ENCODE measurements at places on chromosomes 2 and 18.
A peak's percentile ranks its signal among the peaks of the same experiment; 100 is the strongest.

- peak; percentile 81 for DNase-seq
These were observed 3.1 kb downstream of the ARHGAP25 start for GRCh38 chr2:68737711-68738110.

- no peak for DNase-seq
These were observed 22.1 kb upstream of the CCDC150 start for GRCh38 chr2:196617430-196617829.

- DNase-seq, result no peak
These were observed 386.0 kb upstream of the ATP5MC3 start for GRCh38 chr2:175567435-175568061.

DNA sequence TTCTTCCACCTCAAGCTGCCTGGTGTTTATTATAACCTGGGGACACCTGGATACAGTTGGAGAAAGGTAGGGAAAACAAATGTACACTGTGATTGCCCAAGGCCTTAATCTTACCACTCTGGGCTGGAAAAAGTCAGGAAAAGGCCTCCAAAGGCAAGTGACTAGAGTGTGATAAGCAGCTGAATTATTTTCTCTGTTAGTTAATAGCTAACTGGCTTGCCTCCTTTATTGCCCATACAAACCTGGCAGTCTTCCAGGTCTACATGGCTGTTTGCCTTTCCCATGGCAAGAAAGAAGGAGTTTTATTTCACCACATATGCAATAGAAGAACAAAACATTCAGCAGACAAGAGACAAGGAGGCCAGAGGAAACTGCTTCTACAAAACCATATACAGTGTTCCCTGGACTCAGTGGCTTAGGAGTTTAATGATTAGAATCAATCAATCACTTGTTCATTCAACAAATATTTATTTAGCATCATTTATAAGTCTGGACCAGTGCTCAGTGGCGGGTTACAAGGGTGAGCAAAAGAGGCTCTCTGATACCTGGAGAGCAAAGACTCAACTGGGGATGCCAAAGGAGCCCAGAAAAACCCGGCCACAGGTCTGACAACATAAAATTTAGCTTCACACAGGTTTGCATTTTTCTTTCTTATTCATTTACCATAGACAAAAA, 27.5 kb upstream of the SUCLG1 start:
- no peak for DNase-seq

GRCh38 chr2:199738727-199739412, 112.1 kb downstream of the FTCDNL1 start:
- DNase-seq, result no peak

GRCh38 chr2:95377216-95378123, 25.0 kb upstream of the FAHD2A start:
- DNase-seq, result no peak

DNA sequence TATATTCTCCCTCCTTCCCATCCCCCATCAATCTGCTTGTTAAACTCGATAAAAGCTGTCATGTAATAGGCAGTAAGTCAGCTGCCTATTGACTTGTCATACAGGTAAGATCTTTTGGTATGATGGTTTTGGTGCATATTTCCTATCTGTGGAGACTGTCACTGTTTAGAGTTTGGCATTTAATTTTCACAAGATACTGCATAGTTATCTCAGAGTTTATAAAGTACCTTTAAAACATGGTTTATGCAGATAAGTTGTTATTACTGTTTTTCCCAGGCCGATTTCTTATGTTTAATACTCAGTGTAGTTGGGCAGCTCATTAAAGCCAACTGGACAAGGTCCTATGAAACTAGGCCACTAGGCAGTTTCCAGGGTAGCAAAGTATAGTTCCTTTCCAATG, 222.1 kb downstream of the GALNT13 start:
- DNase-seq, result no peak

DNA sequence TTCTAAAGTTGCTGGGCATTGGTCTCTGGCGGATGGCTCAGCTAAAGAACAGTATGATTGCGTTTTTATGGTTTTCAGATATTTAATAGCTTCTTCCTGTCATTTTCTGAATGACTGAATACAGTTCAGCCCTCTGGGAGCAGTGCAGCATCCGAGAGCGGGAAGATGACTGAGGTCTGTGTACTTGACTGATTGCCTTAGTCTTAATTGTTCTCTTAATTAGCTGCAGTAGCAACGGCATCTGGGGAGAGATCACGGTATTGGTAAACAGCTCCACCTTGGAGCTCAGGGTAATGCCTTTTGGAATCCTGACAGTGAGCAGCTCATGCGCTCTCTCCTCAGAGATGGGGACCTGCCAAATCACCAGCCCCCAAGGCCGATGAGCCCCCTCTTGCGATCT, 481.4 kb upstream of the SPRED2 start:
- no peak for DNase-seq

GRCh38 chr2:211845338-211846035, 693.1 kb downstream of the ERBB4 start:
- no peak for DNase-seq

- DNase-seq, result no peak
These were observed 26.8 kb downstream of the STAMBP start for GRCh38 chr2:73855526-73855925.

DNA sequence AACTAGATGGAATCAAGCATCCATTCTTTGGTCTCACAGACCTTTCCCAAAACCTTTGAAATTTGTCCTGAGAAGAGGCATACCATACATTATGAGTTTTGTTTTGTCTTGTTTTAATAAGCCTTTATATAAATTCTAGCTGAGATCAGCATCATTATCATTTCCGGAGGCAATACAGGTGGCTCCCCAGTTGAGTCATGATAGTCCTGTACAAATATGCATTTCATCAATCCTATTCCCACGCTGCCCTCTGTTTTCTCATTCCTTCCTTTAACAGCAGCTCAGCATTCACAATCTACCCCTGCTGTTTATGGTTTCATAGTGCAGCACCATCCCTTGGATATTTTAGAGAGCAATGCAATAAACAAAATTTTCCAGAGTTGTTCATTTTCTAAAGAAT, 216.7 kb downstream of the TXNL1 start:
- DNase-seq, result no peak

- no peak for DNase-seq
These were observed 475.3 kb downstream of the RIT2 start for GRCh38 chr18:42640160-42640559.

DNA sequence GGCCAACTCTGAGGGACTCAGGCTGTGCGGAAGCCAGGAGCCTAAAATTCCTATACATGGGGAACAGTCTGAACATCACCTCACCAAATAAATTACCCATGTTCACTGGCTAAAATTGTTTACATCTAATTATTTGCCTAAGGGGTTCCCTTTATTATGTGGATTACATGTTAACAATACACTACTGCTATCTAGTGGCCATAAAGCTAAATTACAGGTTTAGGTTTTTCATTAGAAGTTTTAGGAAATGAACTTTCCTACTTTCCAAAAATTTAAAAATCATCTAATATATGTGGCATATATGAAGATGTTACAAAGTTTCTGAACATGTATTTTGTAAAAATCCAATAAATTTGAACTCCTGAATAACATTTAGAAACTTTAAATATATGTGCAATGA, 40.3 kb downstream of the PLA2R1 start:
- DNase-seq, result peak; percentile 6

DNA sequence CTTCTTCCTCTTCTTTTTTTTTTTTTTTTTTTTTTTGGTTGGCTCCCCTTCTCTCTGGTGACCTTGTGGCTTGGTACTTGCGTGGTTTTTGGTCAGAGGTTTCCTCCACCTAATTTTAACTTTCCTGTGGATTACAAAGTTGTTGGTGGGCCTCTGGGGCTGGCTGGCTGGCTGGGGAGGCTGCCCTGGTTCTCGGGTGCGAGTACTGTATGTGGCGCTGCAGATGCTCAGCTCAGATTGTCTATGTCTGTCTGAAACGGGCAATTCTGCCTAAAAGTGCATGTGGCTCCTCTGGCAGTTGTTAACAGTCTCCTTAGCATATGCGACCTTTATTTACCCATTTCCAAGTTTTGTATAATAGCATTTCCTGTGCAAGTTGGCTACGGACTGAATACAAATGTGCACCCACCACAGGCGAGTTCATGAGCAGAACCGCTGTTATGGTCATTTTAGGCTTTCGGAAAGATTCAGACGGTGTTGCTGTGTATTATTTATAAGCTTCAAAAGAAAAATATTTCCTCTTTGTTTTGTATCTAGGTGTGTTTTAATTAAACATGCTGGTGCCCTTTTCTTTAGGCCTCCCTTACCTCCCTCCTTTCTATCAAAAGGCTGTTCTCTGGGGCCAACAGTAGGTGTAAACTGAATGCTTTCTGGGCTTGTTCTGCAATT, 4.4 kb downstream of the TBR1 start:
- DNase-seq, result no peak

- DNase-seq, result no peak
These were observed 7.1 kb upstream of the PKDCC start for GRCh38 chr2:42040643-42041278.

DNA sequence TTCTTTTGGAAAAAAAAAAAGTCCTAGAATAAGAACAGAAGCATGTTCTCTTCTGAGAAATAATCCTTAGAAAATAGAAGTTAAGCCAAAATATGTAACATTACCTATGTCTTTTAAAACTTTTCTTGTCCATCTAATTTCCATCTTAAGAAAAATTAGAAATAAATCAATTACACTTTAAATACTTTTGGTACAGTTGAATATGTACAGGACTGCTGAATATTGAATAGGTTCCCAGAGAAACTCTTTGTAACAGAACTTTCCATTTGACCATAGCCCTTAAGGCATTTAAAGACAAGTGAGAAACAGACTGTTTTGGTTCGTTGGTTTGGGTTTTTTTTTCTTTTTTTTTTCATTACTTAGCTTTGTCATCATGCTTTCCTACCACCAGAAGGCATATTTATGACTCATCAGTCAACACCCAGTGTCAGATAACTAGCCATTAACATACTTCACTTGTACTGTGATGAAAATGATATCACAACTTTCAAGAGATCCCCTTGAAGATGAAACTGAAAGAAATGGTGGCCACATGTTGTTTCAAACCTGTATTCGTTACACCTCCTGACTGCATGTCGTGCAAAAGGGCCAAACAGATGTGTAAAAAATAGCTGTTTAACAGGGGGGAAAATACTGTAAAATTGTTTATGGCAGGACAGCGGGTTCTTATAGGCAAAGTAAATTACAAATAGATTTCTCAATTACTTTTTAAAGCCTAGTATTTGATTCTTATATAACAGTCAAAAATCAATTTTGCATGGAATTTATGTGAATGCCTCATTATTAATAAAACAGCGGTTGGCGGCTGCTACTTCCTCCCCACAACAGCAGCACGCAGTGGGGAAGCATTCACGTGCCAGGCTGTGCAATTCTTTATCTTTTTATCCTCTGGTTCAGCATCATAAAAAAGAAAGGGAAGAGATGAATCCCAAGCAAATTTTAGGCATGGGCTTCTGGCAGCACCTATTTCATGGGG, 280.7 kb upstream of the HNRNPA3 start:
- DNase-seq, result peak; percentile 90

DNA sequence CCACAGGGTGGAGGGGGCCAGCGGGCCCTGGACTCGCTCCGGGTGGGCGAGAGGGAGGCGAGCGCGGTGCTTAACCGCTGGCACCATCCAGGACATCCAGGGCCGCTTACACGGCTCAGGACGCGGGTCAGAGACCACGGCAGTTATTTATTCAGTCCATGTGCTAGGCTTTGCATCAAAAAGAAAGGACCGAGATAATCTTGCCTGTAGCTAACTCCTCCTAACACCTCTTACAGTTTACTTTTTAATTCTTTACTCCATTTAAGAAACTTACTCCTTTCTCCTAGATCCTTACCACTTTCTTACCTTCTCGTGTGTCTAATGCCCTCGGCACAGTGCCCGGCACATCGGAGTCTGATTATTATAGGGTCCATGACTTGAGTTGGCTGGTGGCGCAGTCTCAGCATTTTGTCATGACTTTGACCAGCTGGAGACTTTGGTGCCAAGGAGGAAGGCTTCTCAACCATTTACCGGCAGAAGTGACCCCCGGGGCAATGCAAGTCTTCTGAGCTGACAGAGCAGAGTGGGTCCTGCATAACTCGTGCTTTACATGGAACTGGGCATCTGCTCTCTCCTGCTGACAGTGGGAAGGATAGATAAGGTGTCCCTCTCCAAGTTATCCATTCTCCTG, 503 bp downstream of the ANXA4 start:
- DNase-seq, result no peak

DNA sequence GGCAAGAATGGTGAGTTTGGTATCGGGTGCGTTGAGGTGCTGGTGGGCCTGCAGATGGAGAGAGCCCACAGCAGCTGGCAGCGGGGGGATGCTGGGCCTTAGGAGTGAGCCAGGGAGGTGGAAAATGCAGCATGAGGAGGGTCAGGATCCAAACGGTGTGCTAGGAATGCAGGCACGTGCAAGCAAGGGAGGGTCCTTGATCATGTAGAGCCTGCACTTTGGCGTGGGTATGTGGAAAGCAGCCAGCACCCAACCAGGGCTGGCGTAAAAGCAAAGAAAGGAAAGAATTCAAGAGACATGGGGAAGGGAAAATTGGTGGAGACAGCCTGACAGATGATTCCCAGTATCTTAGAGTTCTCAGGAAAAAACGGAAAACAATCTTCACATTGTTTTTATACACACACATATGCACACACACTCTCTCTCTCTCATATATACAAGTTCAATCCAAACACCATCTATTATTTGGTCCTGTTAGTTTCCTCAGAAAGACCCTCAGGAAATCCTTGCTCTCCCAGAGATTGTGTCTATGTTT, 46.3 kb downstream of the LTBP1 start:
- DNase-seq, result no peak

DNA sequence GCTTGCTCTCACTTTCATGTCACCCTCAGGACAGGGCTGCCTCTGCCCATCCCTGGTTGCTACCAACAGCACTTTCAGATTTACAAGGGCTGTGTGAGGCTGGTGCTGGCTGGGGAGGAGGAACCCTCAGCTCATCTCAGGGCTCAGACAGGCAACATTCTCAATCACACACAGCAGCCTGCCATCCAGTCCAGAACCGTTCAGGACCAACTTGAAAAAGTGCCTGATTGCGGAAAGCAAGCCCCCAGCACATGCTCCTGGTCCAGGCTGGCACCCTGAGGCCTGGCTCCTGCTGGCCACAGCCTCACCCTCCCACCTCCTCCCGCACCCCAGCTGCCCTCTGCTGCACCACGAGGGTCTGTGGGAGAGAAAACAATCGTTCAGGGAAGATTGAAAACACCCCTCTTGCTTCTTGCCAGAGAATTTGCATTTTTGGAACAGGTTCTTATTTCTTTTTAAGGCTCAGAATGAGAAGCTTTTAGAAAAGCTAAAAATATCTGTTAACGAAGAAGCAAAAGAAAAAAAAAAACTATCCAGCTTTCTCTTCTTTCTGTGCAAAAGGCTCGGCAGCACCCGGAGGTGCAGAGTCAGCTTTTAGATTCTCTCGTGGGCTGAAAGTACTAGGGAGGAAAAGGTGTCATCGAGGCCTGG, 403.8 kb upstream of the ID2 start:
- DNase-seq, result peak; percentile 25

GRCh38 chr2:143463719-143464118, 334.5 kb downstream of the ARHGAP15 start:
- DNase-seq, result peak; percentile 49

DNA sequence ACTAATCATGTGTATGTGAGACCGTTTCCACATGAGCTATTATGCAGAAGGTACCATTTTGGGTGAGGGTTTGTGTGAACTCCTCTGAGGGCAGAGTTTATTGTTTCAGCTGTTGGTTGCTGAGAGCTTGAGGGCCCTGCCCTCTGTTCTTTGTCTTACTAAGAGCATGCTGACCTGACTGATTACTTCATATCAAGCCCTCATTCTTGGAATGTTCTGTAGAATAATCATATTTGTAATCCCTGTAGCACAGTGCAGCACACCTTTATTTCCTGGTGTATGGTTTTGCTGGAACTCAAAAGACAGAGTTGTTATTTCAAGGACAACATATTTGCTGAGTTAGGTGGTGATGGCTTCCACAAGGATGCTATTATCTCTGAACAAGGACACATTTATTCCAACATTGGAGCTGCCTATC, 118.5 kb downstream of the GALNT3 start:
- no peak for DNase-seq

All from activated CD4-positive, alpha-beta T cell treated with anti-CD3 and anti-CD28 coated beads, Interleukin-2, amount 50 U/mL, for 16 hours (primary cell).